ENCODE measurements at places on chromosomes 13 and 19. TPM values are rescaled to one million over a fixed set of nuclear protein-coding genes. Genes with fewer than 3 reads are reported as not detected.

Gene IGFL2
- not detected for total RNA-seq

Gene CBARP
- total RNA-seq: 3.1 TPM

Gene CYP2A6
- total RNA-seq: not detected

Gene CELF5
- not detected for total RNA-seq

Gene RUBCNL
- 0.35 TPM for total RNA-seq

Gene CD37
- total RNA-seq: not detected

Gene IGFL1
- total RNA-seq: not detected

Gene GNA15
- total RNA-seq: 0.87 TPM

Gene KIR3DL1
- total RNA-seq: not detected

Gene LHB
- total RNA-seq: not detected

Gene UBE2L5
- not detected for total RNA-seq

Gene KIR2DL3
- total RNA-seq: not detected

Gene ZNF285
- total RNA-seq: 0.17 TPM

Gene ZNF541
- total RNA-seq: not detected

Gene MAST1
- total RNA-seq: 1.7 TPM

Gene ZNF420
- total RNA-seq: 10.0 TPM

Gene ADGRE3
- total RNA-seq: not detected

Measured in NCI-H460 (cell line).